ENCODE measurements at places on chromosomes 2 and 18. TPM values are rescaled to one million over a fixed set of nuclear protein-coding genes. Genes with fewer than 3 reads are reported as not detected.

Gene GKN2
- total RNA-seq, result not detected

Gene IL36A
- not detected for total RNA-seq

Gene TMEFF2
- 0.10 TPM for total RNA-seq

Gene SMYD1
- 492 TPM for total RNA-seq

Gene ZNF385B
- 4.1 TPM for total RNA-seq

GRCh38 chr2:106851881-106852501, 34.0 kb downstream of the ST6GAL2 start:
- DNase-seq, result no peak

- DNase-seq, result no peak
These were observed 6.1 kb upstream of the CASP8 start for GRCh38 chr2:201254081-201254730.

- peak; percentile 47 for DNase-seq
These were observed 101.3 kb downstream of the LOXHD1 start for GRCh38 chr18:46555724-46556123.

- DNase-seq, result no peak
These were observed 244.9 kb upstream of the ZSWIM2 start for GRCh38 chr2:187093771-187094412.

GRCh38 chr2:15584767-15585469, 6.8 kb upstream of the DDX1 start:
- DNase-seq, result no peak

DNA sequence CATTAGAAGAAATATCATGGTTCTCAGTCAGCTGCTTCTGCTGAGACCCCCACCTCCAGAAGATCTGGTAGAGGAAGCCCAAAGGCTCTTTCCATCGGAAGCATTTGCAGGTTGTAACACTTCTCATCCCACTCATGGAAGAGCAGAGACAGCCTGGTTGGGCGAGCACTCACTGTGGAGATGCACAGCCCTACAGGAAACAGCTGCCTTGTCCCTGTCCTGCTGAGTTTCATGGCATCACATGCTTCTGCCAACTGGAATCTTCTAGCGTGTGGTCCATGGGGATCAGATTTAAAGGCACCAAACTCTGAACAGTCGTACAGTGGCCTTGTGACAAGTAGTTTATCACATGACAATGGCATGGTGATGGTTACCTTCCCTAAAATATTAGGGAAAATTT, 36.3 kb upstream of the ACKR3 start:
- DNase-seq, result no peak

DNA sequence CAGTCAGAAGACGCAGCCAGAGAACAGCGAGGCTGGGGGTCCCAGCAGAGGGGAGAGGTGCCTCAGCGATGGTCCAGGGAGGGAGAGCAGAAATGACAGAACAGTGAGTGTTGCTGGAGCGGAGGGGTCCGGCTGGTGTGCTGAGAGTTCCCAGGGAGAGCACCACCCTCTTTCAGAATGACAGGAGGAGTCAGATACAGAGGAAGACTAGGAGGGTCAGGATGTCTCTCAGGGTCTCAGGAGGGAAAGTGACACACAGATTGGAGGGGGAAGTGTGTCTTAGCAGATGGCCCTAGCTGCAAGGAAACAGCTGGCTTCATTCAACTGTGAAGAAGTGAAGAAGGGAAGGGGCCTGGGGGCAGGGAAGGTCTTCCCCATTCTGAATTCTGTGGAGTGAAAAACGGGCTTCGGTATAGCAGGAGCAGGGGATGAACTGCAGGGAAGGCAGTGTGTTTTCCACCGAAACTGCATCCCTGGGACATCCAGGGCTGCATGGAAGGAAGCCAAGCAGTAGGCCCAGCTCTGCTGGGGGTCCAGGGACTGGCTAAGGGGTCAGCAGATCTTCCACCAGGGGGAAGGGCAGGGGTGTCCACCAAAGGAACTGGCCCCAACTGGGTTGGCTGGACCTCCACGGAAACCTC, 90.0 kb upstream of the OTOS start:
- DNase-seq, result peak; percentile 5

GRCh38 chr2:55970500-55970899, 46.9 kb upstream of the EFEMP1 start:
- DNase-seq, result no peak
